Substantia nigra (tissue), 51 donors: ENCODE measurements at places on chromosomes 4 and X.

DNA sequence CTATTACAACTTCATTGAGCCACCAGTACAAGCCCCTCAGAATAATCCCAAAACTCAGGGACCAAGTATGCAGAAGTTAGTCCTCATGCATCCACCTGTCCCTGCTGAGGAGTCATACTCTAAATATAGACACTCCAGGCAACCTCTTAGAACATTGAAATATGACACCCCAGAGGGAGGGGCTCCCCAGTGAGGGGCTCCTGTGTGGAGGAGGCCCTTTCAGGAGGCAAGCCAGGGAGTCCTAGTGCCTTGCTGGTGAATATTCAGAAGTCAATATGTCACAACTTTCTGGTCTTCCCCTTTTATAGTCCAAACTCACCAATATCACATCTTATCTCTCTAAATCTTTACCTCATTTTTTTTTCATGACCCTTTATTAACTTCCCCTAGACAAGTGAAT, 1.6 kb upstream of the ARMCX6 start:
- no peak for DNase-seq

DNA sequence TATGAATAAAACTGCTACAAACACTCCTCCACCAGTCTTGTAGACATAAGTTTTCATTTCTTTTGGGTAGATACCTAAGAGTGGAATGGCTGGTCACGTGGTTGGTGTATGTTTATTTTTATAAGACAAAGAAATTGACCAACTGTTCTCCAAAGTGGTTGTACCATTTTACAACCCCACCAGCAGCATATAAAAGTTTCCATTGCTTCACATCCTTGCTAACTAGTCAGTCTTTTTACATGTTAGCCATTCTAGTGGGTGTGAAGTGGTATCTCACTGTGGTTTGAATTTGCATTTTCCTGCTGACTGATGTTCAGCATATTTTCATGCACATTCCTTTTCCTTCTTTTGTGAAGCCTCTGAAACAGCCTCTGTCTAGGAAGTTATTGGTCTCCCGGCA, 76.2 kb upstream of the ADGRG2 start:
- no peak for DNase-seq

DNA sequence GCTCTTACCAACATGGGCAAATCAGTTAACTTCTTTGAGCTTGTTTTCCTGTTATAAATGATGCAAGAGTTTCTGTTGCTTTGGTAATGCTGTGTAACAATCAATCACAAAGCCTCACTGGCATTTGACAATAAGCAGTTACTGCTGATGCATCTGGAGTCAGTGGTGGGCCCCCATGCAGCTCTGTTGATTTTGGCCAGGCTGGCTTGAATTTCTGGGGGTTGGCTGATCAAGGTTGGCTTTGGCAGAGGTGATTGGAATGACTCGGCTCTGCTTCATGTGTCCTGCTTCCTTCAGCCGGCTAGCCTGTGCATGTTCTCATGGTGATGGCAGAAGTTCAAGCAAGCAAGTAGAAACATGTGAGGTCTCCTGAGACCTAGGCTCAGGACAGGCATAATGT, 90.4 kb downstream of the PHEX start:
- DNase-seq, result no peak

DNA sequence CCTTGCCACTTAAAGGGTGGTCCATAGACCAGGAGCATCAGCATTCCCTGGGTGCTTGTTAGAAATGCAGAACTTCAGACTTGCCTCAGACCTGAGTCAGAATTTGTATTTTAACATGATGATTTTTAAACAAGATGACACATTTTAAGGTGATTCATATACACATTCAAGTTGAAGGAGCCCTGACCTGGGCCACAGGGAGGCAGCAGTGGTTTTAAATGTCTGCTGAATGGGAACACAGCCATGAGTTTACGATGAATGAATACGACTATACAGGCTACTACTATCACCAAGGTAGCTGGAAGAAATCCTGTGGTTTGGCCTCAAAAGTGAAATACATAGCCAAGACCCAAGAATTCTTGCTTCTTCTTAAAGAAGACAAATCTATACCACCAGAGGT, 2.9 kb downstream of the HDAC8 start:
- DNase-seq, result no peak

DNA sequence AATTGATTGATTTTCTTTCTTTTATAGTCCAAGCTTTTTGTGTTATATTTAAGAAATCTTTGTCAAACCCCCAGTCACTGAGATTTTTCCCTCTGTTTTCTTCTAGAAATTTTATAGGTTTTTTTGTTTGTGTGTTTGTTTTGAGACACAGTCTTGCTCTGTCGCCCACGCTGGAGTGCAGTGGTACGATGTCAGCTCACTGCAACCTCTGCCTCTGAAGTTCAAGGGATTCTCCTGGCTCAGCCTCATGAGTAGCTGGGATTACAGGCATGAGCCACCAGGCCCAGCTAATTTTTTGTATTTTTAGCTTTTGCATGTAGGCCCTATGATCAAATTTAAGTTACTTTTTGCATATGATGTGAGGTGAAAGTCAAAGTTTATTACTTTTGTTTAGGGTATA, 20.9 kb upstream of the FBXW7 start:
- DNase-seq, result no peak

DNA sequence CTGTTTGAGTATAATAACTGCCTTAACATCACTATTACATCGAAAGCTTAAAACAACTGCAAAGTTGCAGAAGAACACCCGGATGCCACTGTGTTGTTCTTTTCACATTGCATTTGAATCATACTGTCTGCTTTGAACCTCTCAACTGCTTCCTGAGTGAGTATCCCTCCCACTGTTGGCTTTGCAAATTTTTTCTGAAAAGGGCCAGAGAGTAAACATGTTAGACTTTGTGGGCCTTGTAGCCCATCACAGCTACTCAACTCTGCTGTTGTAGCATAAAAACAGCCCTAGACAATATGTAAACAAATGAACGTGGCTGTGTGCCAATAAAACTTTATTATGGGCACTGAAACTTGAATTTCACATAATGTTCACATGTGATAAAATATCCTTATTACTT, 76.1 kb downstream of the NSG1 start:
- DNase-seq, result no peak

DNA sequence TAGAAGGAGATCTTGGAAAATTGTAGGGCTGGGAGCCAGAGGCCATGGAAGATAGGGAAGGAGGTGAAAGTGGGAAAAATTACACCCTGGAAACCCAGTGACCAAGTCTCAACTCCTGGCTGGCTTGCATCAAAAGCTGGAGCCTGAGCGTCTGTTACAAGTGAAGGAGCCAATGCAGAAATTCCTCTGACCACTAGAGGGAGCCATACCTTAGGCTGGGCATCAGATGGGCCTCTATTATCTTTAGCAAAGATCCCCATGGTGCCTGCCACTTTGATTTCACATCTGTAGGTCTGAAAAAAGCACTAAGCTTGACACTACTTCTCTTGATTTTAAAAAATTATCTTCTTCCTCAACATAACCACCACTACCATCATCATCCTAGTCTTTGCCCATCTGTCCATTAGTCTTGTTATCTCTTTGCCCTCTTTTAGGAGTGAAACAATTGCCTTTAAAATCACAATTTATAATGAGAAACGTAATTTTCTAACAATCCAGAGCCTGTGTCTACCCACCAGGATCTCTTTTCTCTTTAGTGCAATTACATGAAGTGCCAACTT, 62.9 kb downstream of the ANAPC4 start:
- peak; percentile 33 for DNase-seq

DNA sequence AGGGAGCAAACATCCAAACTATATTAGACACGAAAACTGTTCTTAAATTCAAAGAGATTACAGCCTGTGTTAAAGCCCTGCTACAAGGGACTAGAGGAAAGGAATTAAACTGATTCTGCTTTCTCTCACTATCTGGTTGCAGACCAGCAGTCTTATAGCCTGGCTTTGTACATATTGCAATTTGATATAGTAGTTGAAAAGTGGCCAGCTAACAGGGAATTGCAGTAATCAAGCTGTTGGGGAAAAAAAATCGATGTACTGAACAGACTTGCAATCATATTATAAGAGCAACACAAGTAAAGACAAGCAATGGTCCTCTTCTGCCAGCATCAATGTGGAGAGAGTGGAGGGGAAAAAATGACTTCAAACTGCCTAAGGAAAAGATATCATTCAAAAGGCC, 364.4 kb upstream of the EPHA5 start:
- no peak for DNase-seq

DNA sequence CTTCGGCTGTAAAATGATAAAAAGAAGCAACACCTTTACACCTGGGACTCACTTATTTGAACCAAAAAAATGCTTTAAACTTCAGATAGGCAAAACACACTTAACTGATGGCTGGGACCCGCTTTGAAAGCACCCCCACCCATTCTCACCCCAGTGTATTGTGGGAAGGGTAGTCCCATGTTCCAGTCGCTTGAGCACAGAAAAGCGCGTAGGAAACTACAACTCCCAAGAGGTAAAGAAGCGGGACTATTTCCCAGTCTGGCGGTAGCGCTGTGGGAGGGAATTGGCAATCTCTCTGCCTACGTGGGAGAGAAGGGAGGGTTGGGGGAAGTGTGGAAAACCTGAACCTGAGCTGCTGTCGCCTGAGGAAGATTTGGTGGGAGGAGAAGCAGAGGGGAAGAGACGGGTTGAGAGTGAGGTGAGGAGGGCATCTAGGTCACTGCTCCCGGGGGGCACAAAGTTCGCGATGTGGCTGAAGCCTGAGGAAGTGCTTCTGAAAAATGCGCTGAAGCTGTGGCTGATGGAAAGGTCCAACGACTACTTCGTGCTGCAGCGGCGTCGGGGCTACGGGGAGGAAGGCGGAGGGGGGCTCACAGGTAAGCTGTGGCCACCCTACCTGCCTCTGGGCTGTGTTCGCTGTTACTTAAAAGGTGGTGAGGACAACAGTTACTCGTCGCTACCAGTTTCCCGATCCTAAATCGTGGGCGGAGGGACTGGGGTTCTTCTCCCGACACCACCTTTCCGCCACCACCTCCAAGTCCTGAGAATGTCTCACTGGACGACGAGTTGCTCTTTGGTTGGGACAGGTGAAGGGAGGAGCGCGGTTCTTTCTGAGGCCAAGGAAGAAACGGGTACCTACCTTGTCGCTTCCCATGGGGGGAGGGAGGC, at the start of gene TBC1D8B:
TSS of gene TBC1D8B (plus strand) at position 286 of the 888 bp plus-strand sequence. CDS start at position 467, 181 bp downstream.
- DNase-seq, result peak; percentile 64

DNA sequence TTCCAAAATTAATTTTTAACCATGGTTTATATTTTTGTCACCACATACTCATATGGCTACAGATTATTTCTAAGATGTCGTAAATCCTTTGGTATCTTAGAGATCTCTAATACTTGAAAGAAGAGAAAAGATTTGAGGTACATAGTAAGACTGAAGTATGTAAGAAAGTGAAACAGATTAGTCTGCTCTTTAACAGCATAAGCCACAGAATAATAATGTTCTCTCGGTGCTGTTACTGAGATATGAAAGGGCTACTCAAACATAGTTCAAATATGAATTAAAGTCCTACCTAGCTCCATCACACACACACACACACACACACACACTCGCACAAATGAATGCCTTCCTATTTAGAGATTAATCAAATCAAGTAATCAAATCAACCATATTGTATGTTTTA, 274.1 kb upstream of the PCDH18 start:
- no peak for DNase-seq

- DNase-seq, result no peak
Measured at GRCh38 chr4:126451237-126451873, 1136.6 kb downstream of the FAT4 start.

- peak; percentile 19 for DNase-seq
Measured at GRCh38 chr4:1843852-1844251, 12.1 kb downstream of the LETM1 start.

- no peak for DNase-seq
Measured at GRCh38 chrX:15849555-15849954, 5.1 kb downstream of the AP1S2 start.
